ENCODE measurements at places on chromosomes 3 and 15. TPM values are rescaled to one million over a fixed set of nuclear protein-coding genes. Genes with fewer than 3 reads are reported as not detected.

Gene ZNF620
- total RNA-seq: 0.47 TPM

Gene CYP19A1
- total RNA-seq: 1.8 TPM

Gene C3orf52
- 2.0 TPM for total RNA-seq

Gene CDHR4
- total RNA-seq: 0.43 TPM

Gene CADPS
- 19.2 TPM for total RNA-seq

All from bronchial smooth muscle cell (primary cell).